Activated CD4-positive, alpha-beta T cell treated with anti-CD3 and anti-CD28 coated beads for 1 hour (primary cell): ENCODE measurements at places on chromosomes 5 and 9.

DNA sequence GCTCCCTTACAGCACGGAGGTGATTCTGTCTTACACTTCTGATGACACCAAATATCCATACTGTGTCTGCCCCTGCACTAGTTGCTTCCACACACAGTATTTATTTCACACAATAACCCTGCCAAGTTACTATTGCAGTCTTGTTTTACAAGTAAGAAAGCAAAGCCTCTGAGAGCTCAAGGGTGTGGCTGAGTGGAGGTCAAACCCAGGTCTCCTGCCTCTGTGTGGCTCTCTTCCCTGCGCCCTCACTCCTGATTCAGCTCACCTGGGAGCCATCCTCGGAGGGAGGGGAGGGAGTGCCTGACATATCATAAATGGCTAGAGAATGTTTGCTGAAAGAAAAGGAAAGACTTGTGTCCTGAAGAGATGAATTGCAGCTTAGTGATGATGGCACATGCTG, 41.0 kb downstream of the MVB12B start:
- DNase-seq = no peak

DNA sequence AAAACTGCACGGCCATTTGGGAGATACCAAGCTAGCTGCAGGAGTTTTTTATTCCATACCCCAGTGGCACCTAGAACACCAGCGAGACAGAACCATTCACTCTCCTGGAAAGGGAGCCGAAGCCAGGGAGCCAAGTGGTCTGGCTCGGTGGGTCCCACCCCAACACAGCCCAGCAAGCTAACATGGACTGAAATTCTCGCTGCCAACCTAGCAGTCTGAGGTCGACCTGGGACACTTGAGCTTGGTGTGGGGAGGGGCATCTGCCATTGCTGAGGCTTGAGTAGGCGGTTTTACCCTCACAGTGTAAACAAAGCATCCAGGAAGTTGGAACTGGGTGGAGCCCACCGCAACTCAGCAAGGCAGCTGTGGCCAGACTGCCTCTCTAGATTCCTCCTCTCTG, 108.9 kb upstream of the CHD1 start:
- DNase-seq = peak; percentile 23

DNA sequence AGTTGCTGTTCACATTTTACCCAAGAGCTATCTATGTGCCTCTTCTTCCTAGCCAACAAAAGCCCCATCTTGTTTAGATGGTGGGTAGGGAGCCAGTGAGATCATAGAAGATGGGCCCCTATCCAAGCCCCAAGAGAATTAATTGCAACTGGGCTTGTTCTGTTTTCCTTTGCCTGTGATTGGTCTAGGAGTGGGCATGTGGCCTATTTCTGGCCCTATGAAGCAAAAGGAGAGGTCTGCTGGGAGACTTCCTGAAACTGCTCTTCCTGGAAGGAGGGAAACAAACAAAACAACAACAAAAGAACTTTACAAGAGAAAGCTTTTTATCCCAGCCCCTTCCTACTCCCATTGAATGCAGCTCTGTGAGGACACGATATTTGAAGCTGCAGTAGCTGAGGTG, 32.5 kb upstream of the ALDOB start:
- DNase-seq = no peak

GRCh38 chr9:105625088-105625487, 37.2 kb upstream of the TAL2 start:
- no peak for DNase-seq

GRCh38 chr5:68499987-68500386, 284.4 kb downstream of the PIK3R1 start:
- DNase-seq = no peak

GRCh38 chr5:72151646-72152045, 44.4 kb downstream of the MAP1B start:
- no peak for DNase-seq

DNA sequence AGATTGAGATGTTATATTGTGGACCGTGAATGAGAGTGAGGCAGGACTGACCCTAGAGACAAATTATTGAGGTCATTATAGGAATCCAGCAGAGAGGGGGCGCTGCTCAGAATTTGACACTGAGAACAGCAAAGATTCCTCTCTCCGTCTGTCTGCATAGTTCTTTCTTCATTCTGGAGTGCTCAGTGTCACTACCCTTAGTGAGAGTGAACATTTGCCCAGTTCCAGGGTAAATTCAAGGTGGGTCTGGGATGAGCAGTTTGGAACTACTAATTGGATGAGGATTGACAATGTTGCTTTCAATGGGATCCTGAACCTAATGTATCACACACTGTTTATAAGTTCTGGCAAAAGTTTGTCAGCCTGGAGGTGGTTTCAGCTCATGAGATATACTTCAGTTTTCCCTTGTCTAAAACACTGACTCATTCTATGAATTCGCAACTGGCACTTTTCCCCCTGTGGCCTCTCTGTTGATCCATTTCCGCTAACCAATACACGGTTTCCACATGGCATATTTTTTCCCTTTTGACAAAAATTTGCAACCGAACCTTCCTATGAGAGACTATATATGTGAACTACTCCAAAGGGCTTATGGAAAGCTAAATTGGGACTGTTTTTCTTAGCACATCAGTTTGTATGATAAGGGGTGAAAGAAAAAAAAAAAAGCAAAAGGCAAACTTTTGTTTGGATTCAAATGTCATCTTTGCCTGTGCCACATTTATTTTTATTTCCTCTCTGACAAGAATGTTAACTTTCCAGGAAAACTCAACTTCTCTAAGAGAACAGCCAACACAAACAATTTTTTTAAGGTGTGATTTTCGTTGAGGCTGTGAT, 1240.7 kb upstream of the WWC1 start:
- DNase-seq = no peak

GRCh38 chr5:159825551-159826051, 90.7 kb upstream of the ADRA1B start:
- no peak for DNase-seq

GRCh38 chr9:109716631-109717030, 63.4 kb upstream of the PALM2AKAP2 start:
- no peak for DNase-seq
